SHP77 treated with DMSO at 0.1 percent for 48 hours (cell line): ENCODE measurements at places on chromosomes 3 and 15.

DNA sequence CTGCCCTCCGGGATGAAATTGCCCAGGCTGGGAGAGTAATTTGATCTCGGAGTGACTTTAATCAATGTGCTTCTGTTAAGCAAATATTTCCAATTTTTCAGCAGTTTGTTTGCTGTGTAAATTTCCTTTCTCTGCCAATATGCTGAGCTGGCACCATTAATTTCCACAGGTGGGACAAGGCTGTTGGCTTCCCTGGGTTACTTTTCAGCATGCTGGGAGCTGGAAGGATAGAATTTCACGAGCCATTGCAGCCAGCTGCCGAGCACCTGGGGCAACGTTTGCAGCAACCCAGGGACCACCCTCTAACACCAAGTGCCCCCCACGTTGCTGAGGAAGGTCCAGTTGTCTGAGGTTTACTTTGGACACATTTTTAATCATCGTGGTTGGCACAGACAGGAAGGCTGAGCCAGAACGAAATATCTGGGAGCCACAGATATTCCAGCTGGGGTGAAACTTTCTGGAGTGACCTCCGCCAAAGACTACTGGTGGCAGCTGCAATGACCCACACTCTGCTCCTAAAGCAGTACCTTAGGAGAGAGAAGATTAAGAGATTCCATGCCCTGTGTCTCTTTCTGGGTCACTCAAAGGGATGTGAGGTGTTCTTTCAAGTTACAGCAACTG lies 293.3 kb upstream of the RGMA start:
- DNase-seq = no peak

GRCh38 chr15:29917600-29918597 lies 95.6 kb upstream of the TJP1 start:
- no peak for DNase-seq

GRCh38 chr3:8658306-8659212 lies 14.0 kb upstream of the SSUH2 start:
- DNase-seq = peak; percentile 87

DNA sequence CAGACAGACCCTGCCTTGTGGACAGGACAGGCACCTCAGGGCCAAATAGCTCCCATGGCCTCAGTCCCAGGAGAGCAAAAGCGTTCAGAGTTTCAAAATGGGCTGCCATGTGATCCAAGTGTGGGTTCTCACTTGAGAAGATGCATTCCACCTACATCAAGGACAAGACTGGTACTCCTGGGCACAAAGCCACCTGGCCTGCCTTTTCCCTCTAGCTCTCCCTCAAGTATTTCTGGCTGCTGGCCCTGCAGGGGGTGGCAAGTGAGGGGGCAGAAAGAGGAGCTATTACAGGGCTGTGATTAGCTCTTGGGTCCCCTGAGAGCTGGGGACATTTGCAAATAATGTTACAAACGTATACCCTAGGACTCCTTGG lies 6.5 kb upstream of the COL7A1 start:
- no peak for DNase-seq

GRCh38 chr15:56988219-56988618 lies 69.8 kb downstream of the TCF12 start:
- DNase-seq = no peak

- DNase-seq = no peak
These were observed 129.3 kb downstream of the SST start for GRCh38 chr3:187540847-187541246.

GRCh38 chr15:34122771-34123183 lies 20.9 kb downstream of the PGBD4 start:
- DNase-seq = no peak

DNA sequence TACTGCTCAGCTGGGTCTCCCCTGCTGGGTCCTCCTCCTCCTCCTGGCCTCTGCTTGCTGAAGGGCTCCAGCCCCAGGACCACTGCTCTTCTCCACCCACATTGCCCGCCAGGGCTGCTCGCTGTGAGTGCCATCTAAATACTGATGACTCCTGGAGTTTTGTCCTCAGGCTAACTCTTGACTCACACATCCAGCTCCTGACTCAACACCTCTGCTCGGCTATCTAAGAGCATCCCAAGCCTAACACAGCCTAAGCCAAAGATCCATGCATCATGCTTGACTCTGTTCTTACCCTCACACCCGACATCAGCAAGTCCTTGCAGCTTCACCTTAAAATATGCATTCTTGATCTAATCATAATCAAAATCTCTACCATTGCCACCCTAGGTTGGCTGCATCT lies 260.2 kb downstream of the KLF13 start:
- no peak for DNase-seq

DNA sequence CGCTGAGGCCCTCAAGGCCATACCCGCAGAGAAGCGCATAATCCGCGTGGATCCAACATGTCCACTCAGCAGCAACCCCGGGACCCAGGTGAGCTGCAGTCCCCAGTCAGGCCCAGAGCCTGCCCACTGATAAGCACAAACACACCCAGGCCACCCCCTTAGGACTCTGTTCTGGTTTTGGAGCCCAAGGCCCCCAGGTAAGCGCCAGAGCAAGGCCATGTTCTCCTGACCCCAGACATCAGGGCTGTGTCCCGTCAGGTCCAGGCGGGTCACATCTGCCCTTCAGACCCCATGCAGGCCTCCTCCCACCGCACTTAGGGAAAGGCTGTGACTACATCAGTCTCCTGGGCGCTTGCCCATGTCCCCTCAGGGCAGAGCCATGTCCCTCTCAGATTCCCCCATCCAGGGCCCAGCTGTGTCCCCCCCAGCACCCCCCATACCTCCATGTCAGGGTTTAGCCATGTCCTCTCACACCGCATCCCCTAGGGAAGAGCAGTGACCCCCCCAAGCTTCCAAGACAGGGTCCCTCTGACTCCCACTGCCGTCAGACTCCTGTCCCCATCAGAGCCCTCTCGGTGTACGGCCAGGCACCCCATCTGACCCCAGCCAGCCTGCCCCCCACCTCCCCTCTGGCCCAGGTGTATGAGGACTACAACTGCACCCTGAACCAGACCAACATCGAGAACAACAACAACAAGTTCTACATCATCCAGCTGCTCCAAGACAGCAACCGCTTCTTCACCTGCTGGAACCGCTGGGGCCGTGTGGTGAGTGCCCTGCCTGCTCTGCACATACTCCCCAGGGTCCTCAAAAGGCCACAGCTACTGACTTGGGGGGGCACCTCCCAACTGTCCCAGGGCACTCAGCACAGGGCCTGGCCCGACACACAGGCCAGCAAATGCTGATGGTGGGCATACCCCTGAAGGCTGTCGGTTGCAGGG lies 1.6 kb downstream of the PARP3 start:
- DNase-seq = no peak

DNA sequence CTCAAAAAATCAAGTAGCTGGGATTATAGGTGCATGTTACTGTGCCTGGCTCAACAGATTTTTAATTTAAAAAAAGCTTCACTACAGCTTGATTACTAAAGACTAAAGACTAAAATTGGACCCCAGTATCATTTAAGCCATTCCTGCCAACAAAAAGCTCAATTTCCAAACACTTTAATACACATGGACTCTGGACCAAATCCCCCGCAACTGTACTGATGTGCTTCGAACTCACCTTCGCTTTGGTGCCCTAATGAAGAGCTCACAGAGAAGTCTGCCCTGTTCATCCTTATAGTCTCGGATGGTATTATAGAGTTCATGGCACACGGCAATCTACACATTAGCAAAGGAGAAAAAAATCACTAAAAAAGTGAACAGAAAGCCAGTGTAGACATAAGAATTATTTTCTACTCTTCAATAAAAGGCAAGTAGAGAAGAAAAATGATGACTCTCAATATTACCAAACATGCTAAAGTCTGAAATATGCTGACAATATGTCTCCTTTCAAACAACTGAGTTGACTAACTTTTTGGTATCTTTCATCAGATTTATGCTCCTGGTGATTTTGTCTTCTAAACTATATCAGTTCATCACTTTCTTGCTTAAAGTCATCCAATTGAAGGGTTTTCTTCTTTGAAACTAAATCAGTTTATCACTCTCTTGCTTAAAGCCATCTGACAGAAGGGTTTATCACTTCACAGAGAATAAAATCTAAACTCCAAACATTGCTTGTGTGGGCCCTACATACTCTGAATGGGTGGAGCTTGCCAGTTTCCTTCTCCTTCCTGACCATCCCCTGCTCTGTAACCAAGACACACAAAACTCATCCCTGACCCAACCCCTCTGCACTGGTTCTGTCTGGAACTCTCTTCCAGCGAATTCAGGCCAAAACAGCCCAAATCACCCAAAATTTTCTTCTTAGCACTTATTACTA lies 7.2 kb downstream of the PBRM1 start:
- DNase-seq = no peak

DNA sequence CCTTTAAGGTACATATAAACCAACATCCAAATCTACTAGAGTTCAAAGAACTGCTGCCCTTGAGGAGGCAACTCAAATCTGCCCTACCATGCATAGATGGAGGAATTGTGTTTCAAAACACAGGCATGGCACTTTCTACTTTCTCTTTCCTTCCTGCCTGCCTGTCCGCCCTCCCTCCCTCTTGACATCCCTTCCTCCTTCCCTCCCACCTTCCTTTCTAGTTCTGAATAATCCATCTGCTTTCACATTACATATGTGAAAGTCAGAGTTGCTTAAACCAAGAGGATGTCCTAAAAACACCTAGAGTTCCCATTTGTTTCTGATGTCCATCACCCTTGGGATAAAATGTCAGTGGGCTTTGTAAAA lies 537.6 kb downstream of the FOXP1 start:
- no peak for DNase-seq

DNA sequence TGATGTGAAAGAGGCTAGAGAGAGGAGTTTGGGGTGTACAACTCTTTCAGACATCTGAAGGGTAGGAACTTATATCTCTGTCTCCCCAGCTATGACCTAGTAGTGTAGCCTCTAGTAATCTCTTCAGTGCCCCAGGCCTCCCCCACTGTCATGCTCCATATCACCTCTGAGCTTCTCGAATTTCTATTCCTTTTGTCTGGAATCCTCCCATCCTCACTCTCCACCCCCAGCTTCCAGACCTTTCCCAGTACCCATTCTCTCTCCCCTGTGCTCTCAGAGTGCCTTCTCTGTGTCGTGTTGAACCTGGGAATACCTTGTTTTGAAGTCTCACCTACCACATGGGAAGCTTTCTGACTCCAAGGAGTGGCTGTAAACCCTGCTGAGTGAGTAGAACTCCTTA lies 3.6 kb upstream of the RBPMS2 start:
- DNase-seq = no peak

GRCh38 chr15:51093488-51093838 lies 1.2 kb downstream of the TNFAIP8L3 start:
- no peak for DNase-seq

GRCh38 chr3:175346573-175347356 lies 487.6 kb downstream of the NAALADL2 start:
- peak; percentile 41 for DNase-seq

GRCh38 chr3:60746695-60747416 lies 504.4 kb downstream of the FHIT start:
- DNase-seq = no peak

DNA sequence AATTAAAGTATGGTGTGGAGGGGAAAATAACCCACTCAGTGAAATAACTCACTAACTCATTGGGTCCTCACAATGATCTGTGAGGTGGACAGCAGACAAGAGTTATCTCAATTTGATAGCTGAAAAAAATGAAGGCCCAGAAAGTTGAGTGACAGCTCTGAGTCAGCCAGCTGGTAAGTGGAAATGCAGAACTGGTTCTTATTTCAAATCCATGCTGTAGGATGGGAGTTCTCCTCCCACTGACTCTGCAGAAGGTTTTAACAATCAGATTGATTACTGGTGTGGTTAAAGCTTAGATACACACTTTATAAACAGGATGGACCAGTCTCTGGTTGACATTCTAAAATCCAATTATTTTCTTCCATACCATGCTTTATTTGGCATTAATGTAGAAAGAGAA lies 87.0 kb upstream of the LMOD3 start:
- no peak for DNase-seq

GRCh38 chr3:194011807-194012206 lies 124.1 kb upstream of the HES1 start:
- DNase-seq = no peak

GRCh38 chr3:116059421-116060096 lies 385.7 kb downstream of the LSAMP start:
- no peak for DNase-seq

DNA sequence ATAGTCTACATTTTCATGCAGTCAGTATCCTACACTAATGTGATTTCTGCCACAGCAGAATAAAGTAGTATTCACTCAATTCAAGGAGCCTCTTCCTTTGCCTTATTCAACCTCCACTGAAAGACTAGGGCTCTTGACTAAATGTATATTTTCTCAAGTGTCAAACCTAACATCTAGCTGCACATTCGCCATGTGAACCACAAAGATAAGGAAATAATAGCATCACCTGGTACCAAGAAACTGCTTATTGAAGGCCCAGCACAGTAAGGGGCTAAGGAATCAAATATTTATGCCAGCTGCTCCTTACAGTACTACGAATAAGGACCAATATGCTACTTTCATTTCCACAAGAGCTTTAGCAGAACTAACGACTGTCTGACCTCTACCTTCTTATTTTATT lies 1.3 kb downstream of the SRP14 start:
- no peak for DNase-seq

DNA sequence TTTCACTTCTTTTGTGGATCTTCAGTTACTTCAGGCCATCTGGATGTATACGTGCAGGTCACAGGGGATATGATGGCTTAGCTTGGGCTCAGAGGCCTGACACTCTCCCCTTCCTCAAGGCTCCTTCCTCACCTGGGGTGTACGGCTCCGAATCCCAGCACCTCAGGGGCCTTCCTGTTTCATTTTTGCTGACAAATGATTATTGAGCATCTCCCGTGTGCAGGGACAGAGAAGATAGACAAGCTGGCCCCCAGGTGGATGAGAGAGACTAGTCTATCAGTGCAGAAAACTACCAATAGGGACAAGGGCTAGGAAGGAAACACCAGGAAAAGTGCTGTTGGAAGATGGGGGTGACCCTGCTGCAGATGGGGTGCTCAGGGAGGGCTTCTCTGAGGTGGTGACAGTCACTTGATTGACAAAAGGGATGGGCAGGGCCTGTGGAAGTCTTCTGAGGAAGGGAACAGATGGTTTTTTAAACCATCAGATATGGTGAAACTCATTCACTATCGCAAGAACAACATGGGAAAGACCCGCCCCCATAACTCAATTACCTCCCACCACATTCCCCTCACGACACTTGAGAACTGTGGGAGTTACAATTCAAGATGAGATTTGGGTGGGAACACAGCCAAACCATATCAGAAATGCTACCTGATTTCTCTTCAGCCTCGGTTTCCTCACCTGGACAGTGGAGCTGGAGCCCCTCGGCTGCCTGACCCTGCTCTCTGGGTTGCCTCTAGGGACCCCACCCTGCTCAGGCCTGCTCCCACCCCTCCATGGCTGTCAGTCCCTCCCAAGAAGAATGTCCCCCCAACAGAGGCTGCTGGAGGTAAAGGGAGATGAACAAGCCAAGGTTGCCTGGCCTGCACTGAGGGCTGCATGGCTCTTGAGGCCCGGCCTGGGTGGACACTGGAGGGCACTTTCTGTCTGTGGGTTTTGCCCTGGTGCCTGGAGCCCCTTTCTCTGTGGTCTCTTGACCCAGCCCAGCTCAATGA lies 37.2 kb upstream of the ACAD9 start:
- DNase-seq = no peak

GRCh38 chr15:60682615-60683014 lies 203.7 kb upstream of the ICE2 start:
- DNase-seq = no peak
